Stomach (tissue), 19 donors: ENCODE measurements at places on chromosomes 4 and X.

DNA sequence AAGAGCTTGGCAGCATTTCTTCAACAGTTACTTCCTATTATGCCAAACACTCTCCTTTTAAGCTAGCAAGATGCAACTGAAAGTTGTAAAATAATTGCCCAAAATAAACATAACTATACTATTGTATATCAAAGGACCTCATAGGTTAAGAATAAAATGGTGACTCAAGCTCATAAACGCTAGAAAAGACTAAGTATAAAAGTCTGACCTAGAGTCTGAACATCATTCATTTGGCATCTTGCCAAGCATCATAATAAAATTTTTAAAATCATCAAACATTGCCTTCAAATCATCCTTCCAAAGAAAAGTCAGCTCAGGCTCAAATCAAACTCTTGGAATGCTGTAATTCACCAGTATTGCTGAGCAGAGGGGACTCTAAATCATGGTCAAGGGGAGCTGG is 281.2 kb downstream of the QDPR start:
- no peak overlapping the region for H3K27ac ChIP-seq
- peaks cover 12% of the 10 kb centered on the region for H3K4me1 ChIP-seq
- H3K4me3 ChIP-seq, result no peak overlapping the region
- H3K27me3 ChIP-seq, result no peaks in the 10 kb centered on the region

DNA sequence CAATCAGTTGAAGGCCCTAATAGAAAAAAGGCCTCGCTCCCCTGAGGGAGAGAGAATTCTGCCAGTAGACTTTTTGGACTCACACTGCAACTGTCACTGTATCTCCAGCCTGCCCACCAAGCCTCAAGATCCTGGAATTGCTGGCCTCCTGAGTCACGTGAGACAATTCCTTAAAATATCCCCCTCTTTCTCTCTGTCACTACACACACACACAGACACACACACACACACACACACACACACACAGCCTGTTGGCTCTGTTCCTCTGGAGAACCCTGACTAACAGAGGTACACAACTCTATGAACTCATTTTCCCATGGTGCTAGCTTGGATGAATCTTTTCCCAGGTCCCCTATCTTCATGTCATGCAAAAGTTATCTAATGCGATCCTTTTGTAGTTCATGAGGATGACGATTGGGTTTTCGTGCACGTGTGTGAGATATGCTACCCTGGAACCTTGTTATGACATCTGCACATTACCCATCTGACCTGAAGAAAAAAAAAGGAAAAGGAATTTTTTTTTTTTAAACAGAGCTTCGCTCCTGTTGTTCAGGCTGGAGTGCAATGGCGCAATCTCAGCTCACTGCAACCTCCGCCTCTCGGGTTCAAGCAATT is 13.7 kb downstream of the CLRN2 start:
- H3K27ac ChIP-seq, result no peak overlapping the region
- peaks cover 12% of the 10 kb centered on the region for H3K27me3 ChIP-seq
- H3K36me3 ChIP-seq, result no peaks in the 10 kb centered on the region

GRCh38 chr4:152968806-152969394 is 32.8 kb downstream of the FHDC1 start:
- peaks cover 46% of the 10 kb centered on the region for H3K36me3 ChIP-seq
- no peak overlapping the region for H3K4me3 ChIP-seq
- H3K27ac ChIP-seq, result no peak overlapping the region

DNA sequence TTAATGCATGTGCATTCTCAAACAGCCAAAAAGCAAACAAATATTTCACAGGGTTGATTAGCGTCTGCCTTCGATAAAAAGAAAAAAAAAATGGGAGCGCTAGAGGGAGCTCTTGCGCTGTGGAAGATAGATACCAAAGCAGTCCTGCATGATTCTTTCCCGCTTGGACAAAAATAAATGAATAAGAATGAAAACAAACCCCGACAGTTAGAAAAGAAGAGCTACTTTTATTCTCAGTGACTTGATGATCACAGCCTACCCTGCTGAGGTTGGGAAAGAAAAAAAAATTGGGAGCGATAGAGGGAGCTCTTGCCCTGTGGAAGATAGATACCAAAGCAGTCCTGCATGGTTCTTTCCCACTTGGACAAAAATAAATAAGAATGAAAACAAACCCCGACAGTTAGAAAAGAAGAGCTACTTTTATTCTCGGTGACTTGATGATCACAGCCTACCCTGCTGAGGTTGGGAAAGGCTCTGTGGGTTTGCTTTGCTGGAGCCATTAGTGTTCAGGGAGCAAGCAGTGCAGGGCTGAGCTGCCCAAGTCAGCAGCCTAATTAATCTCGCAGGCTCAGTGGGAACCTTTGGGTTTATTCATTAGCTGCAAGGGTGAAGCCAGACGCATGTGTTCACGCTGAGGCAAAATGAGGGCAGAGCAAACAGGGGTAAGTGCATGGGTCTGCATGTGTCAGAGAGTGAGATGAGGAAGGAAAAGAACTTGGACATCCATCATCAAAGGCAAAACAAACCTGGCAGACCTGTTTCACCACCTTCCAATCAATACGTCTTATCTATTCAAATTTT is 249.3 kb upstream of the PRKX start:
- DNase-seq, result no peak
- no peaks in the 10 kb centered on the region for H3K27me3 ChIP-seq

DNA sequence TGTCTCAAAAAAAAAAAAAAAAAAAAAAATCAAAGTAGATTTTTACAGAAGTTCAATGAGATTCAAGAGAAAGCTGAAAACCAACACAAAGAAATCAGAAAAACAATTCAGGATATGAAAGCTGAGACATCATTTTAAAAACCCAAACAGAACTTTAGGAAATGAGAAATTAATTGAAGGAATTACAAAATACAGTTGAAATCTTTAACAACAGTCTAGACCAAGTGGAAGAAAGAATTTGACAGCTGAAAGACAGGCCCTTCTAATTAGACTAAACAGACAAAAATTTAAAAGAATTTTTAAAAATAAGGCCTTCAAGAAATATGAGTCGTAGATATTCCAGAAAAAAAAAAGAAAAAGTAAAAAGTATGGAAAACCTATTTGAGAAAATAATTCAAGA is 33.9 kb upstream of the PLK4 start:
- H3K27ac ChIP-seq, result no peak overlapping the region
- H3K36me3 ChIP-seq, result no peaks in the 10 kb centered on the region
- H3K4me1 ChIP-seq, result no peaks in the 10 kb centered on the region
- H3K27me3 ChIP-seq, result no peaks in the 10 kb centered on the region
- H3K4me3 ChIP-seq, result no peak overlapping the region

DNA sequence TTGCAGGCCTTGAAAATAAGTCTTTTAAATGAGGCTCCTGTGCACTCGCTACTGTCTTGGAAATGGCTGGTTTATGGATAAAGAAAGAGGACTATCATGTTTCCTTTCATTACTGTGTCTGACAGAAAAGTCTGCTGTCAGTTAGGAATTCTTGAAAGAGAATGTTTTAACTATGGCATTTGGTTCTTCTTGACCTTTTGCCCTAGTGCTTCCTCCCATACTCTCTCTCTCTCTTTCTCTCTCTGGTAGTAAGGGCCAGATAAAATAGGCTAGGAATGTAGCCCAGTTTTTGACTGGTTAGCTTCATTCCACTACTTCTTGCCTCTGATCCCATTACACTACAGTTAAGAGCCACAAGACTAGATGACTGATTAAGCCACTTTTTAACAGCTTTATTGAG is 29.8 kb downstream of the YY2 start:
- H3K4me1 ChIP-seq, result no peaks in the 10 kb centered on the region
- no peak overlapping the region for H3K4me3 ChIP-seq

- no peak for DNase-seq
- no peaks in the 10 kb centered on the region for H3K27me3 ChIP-seq
- H3K36me3 ChIP-seq, result no peaks in the 10 kb centered on the region
- H3K4me1 ChIP-seq, result peaks cover 8% of the 10 kb centered on the region
- H3K27ac ChIP-seq, result no peak overlapping the region
These were observed 71.3 kb upstream of the FBXW7 start for GRCh38 chr4:152607178-152607577.

GRCh38 chr4:124640022-124640730 is 72.4 kb downstream of the ANKRD50 start:
- H3K36me3 ChIP-seq, result no peaks in the 10 kb centered on the region
- peak; percentile 14 for DNase-seq
- H3K4me1 ChIP-seq, result no peaks in the 10 kb centered on the region
- no peak overlapping the region for H3K4me3 ChIP-seq
- no peaks in the 10 kb centered on the region for H3K27me3 ChIP-seq

- H3K27ac ChIP-seq, result no peak overlapping the region
- no peak overlapping the region for H3K4me3 ChIP-seq
- H3K4me1 ChIP-seq, result peaks cover 17% of the 10 kb centered on the region
- no peaks in the 10 kb centered on the region for H3K27me3 ChIP-seq
These were observed 28.3 kb downstream of the ENOX2 start for GRCh38 chrX:130874751-130875150.

- no peak for DNase-seq
- no peaks in the 10 kb centered on the region for H3K27me3 ChIP-seq
- no peak overlapping the region for H3K27ac ChIP-seq
- no peak overlapping the region for H3K4me3 ChIP-seq
- no peaks in the 10 kb centered on the region for H3K4me1 ChIP-seq
- H3K36me3 ChIP-seq, result no peaks in the 10 kb centered on the region
These were observed 514.5 kb upstream of the SMIM31 start for GRCh38 chr4:164239433-164239832.

DNA sequence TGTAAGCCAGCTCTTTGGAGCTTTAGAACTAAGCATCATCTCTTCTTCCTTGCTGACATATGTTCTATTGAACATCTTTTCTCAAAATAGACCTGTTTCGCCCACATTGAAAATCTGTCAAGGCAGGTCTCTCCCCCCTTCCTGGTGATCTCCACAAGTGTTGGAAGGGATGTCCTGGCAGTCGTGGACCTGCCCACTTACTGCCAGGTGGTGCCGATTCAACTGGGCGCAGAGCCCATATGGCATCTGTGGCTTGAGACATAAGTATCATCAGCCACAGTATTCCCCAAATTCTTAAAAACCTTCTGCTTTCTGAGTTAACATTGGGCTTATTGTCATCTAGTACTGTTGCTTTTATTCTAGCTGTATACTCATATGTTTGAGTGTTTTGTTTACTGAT is 969.3 kb upstream of the FTHL17 start:
- no peaks in the 10 kb centered on the region for H3K4me1 ChIP-seq
- H3K4me3 ChIP-seq, result no peak overlapping the region
- no peak for DNase-seq
- no peaks in the 10 kb centered on the region for H3K36me3 ChIP-seq
